T-helper 1 cell (primary cell): ENCODE measurements at places on chromosomes 5 and 9.

DNA sequence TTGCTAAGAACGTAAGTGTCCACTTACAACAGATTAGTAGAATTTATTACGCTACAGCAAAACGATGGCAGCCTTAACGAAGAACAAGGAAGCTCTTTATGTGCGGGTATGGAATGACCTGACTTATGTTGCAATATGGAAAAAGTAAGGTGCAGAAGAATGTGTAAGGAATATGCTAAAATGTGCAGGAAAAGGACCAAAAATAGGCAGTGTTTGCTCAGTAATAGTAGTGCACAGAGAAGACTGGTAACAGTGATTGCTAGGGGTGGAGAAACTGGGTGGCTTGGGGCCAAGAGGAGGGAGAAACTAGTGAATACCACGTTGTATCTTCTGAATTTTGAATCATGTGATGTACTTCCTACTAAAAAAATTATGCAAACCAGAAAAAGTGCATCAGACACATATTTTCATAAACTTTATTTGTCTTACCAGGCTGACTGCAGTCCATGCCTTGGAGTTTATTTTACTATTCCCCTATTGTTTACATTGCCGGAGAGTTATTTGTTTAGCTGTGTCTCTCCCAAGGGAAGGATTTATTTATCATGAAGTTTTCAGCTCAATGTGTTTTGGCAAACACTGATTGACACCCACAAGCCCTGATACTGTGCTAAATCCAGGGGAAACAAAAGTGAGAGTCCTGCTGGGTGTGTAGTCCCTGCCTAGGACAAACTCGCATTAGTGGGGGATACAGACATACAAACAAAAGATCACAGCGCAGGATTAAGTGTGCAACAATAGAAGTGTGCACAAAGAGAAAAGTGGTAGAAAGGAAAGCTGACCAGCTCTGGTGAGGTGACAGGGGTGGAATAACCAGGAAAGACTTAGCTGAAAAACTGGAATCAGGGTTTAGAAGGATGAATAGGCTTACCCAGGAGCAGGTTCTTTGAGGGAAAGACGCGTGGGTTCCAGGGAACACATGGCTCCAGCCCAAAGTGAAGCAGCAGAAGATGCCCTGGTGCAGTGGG is 34.0 kb upstream of the ZNF484 start:
- DNase-seq: no peak

DNA sequence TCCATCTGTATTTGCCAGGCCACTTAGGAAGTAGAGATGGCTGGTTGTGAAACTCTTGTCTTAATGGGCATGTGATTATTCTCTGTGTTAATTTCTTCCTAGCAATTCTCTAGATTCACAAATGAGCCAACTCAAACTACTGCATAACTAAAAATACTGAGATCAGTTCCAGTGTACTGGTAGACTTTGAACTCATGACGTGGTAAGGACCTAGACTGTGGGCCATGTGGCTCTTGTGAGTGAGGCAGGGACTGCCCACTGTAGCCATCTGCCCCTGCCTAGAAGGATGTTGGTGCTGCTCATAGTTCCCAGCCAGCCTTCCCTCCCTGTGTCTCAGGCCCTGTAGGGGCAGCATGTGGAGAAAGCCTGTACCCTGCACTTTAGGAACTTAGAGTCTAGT is 47.4 kb downstream of the CYSTM1 start:
- DNase-seq: no peak

DNA sequence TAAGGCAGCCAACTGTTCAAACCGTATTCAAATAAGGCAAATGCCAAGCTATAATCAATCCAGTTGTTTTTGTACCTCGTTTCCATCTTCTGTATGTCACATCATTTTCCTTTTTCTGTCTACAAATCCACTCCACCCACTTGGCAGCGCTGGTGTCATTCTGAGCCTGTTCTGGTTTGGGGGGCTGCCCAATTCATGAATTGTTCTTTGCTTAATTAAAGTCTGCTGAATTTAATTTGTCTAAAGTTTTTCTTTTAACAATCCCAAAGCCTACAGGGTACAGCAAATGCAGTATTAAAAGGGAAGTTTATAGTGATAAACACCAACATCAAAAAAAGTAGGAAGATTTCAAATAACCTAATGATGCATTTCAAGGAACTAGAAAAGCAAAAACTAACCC is 93.3 kb downstream of the GTF3C4 start:
- no peak for DNase-seq

- DNase-seq: peak; percentile 33
Observed at GRCh38 chr9:120755810-120756434, 37.3 kb downstream of the FBXW2 start.

- no peak for DNase-seq
Observed at GRCh38 chr9:97299809-97300414, 7.5 kb upstream of the CCDC180 start.

DNA sequence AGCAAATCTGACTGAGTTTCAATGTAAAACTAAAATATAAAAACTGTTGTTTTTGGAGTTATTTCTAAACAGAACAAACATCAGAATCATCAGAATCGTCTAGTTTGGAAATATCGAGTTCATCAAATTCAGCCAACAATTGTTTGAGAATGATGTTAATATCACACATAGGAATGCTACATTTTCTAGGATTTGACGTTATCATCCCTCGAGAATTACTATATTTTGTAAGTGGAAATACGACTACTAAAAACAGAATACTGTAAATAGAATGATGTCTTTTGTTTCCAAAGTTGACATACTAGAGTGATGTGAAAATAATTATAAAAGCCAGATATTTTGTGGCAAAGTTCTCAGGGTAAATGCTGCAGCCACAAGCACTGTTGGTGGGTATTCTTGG is 805.9 kb downstream of the TLE1 start:
- no peak for DNase-seq

DNA sequence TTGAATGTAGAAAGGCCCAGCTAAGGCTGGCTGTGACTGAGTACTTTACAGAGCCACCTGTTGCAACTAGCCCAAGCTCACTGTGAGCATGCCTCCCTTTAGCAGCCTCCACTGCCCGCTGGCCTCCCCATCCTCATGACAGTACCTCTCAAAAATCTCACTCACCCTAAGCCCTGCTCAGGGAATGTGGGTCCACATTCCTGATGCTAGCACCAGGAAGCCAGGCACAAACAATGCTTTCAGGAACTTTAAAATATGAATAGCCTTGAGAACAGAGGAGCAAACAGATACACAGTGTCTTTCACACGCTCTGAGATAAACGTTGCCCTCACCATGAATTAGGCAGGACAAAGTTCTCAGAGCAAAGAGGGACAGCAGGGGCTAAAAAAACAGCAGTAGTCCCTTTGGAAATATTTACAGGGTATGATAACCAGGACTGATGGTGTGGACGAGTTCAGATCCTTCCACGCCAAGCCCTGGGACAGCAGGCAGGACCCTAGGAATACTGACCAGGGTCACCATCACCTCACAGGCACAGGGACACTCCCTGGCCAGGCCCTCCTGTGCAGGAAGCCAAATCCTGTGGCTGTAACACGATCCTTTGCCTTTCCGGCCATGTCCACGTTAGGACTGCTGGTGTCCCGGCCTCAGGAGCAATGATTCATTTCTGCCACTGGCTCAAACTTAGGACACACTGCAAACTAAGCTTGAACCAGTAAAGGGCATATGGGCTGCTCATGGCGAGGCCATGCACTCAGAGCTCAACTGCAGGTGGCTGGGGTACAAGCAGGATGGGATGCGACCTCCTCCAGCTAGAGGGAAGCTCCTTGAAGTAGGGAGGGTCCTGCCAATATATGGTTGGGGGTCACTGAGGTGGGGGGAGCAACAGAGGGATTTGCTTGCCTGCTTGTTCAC is 9.6 kb downstream of the ACSL6 start:
- DNase-seq: no peak

DNA sequence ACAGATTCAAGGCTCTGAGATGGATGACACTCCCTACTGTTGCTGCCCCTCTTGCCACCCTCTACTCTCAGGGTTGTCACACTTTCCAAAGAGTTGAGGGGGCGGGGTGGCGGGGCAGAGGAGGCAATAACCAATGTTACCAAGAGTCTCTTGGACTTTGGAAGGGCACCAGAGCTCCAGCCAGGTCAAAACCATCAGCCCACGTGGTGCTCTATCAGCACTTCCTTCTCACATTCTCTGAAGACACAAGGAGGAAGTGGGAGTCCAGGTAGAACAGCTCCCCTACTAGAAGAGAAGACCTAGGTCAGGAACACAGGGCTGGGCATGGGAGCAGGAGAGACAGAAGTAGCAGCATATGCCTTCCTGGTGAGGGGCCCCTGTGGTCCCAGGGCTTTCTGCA is 33.0 kb upstream of the PIK3R1 start:
- no peak for DNase-seq

- no peak for DNase-seq
Observed at GRCh38 chr9:138103849-138104206, 226.2 kb downstream of the CACNA1B start.

- no peak for DNase-seq
Observed at GRCh38 chr9:11686733-11687132, 1006.5 kb upstream of the TYRP1 start.

- DNase-seq: no peak
Observed at GRCh38 chr5:170861667-170861916, 226 bp upstream of the RANBP17 start.

- DNase-seq: peak; percentile 76
Observed at GRCh38 chr5:181159286-181160151, 12.1 kb downstream of the OR2V2 start.

- DNase-seq: no peak
Observed at GRCh38 chr9:114908805-114909448, 21.5 kb downstream of the TNFSF8 start.

- no peak for DNase-seq
Observed at GRCh38 chr9:23663536-23663935, 162.5 kb downstream of the ELAVL2 start.

GRCh38 chr9:95627802-95628201 is 111.0 kb upstream of the PTCH1 start:
- DNase-seq: no peak

- no peak for DNase-seq
Observed at GRCh38 chr5:88825584-88826315, 57.2 kb downstream of the MEF2C start.

- DNase-seq: no peak
Observed at GRCh38 chr9:97307091-97307490, 368 bp upstream of the CCDC180 start.

- DNase-seq: no peak
Observed at GRCh38 chr5:59850766-59851165, 42.8 kb downstream of the PDE4D start.

DNA sequence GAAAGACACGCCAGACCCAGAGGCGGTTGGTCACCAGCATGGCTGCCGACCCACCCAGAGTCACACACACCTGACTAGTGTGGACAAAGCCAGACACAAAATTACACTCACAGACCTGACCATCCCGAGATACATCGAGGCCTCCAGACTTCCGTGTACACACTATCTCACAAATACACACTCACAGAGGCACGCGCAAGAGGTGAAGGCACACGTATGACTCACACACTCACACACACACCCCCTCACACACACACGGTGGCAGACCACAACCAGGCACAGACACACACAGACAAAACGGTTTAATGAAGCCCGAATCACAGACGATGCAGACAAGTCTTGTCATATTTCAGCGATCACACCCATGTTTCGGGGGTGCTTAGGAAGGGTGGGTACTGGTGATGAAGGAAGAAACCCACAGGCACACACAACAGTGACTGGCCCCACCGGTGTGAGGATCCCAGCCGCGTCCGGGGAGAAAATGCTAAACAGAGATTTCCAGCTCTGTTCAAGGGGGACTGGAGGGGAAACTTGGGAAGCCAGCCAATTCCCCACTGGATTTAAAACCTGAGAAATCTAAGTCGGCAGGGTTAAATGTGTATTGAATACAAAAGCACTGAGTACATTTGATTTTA is 51.3 kb downstream of the CRB2 start:
- no peak for DNase-seq

DNA sequence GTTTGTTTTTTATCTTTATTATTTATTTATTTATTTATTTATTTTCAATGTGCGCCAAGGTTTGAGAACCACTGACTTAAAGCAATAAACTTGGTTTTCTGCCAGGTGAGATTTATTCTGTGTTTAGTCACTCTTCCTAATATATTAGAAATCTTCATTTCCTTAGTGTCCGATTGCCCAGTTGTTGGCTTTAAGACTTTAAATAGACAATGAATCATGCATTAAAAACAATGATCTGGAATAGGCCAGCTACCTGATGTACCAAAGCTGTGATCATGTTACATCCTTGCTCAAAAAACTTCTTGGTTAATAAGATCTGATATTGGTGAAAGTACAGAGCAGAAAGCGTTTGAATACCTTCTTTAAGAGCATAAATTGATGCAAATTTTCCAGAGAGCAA is 52.1 kb upstream of the ERBIN start:
- DNase-seq: no peak

GRCh38 chr9:69895659-69896058 is 75.0 kb downstream of the CFAP95 start:
- DNase-seq: no peak

DNA sequence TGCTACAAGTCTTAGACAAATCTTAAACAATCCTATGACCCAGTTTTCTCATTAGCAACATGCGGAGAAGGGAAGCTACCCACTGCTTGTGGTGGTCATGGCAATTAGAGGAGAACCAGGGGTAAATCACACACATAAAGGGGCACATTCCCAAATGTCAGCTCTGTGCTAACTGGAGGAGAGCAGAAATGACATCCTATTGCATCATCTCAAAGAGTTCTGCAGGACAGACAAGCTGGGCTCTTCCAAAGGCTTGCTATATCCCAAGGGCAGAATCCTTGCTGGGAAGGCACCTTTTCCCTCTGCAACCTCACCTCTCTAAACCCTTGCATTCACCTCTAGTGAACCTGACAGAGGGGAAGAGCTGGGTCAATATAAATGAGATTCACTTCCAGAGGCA is 17.0 kb upstream of the WWC1 start:
- no peak for DNase-seq

DNA sequence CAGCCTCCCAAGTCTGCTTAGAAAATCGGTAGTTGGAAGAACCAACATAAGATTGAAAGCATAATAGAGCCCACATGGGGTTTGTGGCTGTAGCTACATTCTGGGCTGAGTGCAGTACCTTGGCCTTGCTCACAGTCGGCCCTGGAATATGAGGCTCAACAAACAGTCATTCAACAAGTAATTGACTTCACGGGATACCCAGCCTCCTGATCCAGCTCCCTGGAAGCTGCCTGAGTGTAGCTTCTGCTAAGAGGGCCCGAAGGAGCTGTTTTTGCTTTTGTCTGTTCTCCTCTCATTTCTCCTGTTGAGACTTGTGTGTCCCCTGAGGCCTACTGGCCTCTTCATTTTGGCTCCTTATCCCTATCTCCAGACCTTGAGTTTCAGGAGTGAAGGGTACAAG is 170.7 kb downstream of the HSPA4 start:
- no peak for DNase-seq

GRCh38 chr5:87053146-87053545 is 214.5 kb upstream of the RASA1 start:
- no peak for DNase-seq
